ENCODE measurements at places on chromosomes 4 and X.

DNA sequence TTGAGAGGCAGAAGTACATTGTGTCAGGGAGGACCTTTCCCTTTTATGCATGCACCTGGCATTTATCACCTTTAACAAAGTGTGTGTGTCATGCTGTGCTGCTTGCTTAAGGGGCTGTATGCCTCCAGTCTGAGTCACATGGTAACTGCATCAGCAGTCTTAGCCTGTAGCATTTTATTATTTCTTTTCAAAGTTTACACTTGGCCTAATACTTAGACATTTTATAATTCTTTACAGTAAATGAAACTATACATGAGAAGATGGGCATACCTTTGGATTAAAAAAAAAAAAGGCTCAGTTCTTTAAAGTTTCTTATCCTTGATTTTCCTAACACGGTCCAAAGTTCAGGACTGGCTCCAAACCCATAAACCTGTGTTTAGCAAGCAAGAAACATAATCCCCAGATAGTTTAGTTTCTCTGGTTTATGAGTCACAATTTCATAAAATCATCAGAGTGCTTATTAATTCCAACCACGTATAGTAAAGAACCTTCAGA is 14.6 kb downstream of the NPNT start:
- no peak for DNase-seq

GRCh38 chrX:15241301-15241700 is 28.6 kb downstream of the ASB9 start:
- DNase-seq = no peak

DNA sequence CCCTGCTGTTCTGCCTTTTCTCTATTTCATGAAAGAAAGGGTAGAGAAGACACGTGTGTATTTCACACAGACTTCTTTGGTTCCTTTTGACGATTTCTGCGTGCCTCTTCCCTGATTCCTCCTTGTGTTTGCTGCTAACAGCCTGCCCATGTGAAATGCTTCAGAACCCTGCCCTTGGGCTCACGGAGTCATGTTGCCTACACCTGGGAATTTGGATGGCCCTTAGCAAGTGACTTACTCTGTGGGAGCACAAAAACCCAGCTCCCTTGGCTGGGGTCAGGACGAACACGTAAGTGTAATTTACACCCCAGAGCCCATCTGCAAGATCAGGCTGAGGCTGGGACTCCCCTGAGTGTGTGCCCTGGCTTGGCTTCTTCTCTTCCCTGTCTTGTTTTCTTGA is 220.3 kb upstream of the BCOR start:
- no peak for DNase-seq

GRCh38 chrX:30483996-30484395 is 93.6 kb downstream of the TASL start:
- DNase-seq = no peak

GRCh38 chrX:18964901-18965300 is 19.0 kb downstream of the PHKA2 start:
- no peak for DNase-seq

DNA sequence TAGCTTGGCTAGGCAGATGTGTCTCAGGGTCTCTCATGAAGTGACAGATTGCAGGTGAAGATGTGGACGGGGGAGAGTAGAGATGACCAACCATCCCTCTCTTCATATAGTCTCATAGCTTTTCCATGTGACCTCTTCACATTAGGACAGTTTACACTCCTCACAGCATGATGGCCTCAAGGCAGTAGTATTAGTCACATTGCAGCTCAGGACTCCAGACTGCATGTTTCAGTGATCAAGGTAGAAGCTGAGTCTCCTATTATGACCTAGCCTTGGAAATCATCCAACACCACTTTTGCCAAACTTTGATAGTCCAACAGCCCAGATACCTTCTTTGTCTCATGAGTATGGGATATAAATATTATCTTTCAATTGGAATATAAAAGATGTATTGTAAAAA is 147.7 kb downstream of the GASK1B start:
- no peak for DNase-seq

Data from stimulated activated CD8-positive, alpha-beta memory T cell treated with anti-CD3 and anti-CD28 coated beads, Interleukin-2, amount 100 ng/mL, for 1 hour (primary cell).